ENCODE measurements at places on chromosomes 1 and 21.

DNA sequence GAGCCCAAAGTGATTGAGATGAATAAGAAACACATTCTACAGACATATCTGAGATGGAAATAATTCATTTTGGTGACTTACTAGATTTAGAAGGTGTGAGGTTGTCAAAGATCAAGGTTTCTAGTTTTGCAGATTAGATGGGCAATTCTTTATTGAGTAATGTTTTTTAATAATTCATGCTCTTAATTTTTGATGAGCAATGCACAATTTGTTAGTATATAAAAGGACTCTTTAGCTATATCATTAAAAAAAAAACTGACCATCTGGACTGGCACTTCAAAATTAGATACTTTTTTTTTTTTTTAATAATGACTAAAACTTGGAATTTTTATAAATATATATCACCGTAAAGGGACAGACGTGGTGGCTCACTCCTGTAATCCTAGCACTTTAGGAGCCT is 63.9 kb downstream of the FMN2 start:
- no peak for DNase-seq

GRCh38 chr1:82819234-82819633 is 1018.5 kb downstream of the ADGRL2 start:
- no peak for DNase-seq

GRCh38 chr21:34046917-34047316 is 26.5 kb upstream of the MRPS6 start:
- no peak for DNase-seq

GRCh38 chr21:26554365-26554764 is 18.7 kb downstream of the CYYR1 start:
- DNase-seq = no peak

DNA sequence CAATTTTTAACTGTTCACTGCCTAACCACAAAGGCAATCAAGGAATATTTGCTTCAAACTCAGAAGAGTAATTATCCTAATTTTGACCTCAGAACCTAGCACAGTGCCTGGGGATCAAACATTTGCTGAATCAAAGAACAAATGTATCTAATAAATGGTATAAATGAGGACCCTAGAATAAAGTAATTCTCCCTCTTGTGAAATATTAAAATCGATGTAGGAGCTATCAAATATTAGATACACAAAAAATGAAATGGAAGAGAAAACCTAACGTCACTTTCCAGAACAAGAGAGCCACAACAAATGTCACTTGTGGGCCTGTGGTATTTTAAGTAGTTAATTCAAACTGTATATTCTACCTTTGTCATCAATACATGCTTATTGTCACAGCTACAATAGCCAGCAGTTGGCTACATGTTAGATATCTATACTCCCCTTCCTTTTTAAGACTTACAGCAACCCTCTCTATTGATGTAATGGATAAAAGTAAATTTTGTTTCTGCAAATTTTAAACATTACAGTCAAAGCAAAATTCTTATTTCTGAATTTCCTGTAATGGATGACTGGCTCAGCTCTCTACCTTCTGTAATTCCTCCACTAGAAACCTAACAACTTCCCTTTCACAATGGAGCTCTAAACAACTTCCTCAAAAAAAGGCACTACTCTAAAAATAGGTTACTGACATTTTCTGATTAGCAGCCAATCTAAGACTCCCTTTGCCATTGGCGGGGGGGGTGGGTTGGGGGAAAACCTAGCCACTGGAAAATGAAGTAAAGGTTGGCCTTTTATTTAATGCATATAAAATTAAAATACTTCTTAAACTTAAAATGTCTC is 37.6 kb downstream of the PUM1 start:
- DNase-seq = no peak

GRCh38 chr1:243841507-243841906 is 8.5 kb downstream of the AKT3 start:
- no peak for DNase-seq

DNA sequence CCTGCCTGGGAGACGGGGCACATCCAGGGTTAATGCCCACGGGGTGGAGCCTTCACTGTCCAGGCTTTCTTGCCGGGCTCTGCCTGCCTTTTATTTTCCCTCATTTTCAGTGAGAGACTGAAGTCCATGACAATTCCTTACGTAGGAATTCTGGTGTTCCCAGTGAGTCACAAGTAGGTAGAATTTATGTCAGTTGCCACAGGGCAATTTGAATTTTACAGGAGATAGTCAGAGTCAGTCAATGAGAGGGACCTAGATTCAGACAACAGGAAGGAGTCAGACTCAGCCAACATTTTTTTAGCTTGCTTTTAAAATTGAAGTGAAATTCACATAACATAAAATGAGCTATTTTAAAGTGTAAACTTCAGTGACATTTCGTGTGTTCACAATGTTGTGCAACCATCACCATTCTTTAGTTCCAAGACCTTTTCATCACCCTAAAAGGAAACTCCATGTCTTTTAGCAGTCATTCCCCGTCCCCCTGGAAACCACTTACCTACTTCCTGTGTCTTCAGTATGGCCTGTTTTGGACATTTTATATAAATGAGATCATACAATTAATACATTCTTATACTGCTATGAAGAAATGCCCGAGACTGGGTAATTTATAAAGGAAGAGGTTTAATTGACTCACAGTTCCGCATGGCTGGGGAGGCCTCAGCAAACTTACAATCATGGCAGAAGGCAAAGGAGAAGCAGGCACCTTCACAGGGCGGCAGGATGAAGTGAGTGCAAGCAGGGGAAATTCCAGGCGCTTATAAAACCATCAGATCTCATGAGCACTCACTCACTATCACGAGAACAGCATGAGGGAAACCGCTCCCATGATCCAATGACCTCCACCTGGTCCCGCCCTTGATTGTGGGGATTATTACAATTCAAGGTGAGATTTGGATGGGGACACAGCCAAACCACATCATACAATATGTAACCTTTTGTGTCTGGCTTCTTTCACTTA is 14.6 kb downstream of the AJAP1 start:
- no peak for DNase-seq

DNA sequence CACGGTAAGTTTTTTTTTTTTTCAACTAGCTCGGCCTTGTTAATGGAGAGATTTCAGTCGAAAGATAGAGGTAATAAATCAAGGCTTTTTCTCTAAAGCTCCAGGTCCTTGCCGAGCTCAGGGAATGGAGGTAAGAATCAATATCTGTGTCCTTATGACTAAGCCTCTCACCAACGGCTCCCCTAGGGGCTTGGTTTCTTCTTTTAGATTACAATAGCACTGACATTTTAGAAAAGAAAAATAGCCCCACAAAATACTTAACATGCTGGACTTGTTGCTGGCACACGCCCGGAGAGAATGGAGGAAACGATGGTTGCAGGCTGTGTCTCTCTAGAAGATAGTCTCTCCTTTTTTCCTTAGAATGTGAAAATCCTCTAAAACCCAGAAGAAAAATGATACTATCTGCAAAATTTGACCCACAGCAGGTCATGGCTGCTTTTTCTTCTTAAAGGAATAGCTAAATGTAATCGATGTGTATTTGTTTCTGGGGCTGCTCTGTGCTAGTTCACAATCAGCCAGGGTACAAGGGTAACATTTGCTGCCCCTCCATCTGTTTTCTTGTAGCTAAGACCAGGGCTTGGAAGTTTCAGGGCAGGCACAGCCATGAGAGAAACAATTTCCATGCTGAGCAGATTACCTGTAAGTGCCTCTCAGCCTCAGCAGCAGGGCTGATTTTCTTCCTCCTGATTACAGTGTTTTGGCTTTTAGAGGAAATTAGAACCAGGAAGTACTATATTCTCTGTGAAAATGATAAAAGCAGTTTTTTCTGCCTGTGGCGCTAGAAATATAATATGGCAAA is 86.2 kb upstream of the GNG12 start:
- no peak for DNase-seq

DNA sequence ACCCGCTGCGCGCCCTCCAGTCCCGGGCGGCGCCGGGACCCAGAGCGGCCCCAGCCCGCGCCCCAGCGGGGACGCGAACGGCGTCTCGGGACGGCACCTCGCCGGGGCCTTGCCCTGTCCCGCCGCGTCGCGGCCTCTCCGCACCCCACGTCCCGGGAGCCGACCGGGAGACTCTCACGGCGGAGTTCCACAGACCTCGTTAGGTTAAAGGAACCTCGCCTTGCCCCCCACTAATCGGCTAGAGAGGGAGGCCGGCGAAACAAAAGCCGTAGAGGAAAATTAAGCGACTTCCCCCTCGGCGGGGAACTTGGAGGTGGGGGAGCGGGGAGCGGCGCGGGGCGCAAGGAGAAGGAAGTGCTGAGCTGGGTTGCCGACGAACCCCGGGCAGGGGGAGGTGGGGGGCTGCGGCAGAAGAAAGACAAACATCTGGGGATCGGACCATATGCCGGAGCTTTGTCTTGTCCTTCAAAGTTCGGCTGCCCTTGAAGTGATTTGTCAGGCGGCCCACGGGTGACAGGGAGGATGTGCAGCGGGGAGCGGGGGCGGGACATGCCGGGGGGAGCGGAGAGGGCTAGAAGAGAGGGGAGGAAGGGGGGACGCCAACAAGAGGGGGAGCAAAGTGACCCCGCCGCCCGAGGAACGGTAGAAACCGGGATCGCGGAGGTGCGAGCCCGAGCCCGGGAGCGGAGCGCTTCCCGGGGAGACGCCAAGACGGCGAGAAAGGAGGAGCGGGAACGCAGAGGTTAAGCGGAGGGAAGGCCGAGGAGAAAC is 120.0 kb upstream of the RRP15 start:
- DNase-seq = no peak

DNA sequence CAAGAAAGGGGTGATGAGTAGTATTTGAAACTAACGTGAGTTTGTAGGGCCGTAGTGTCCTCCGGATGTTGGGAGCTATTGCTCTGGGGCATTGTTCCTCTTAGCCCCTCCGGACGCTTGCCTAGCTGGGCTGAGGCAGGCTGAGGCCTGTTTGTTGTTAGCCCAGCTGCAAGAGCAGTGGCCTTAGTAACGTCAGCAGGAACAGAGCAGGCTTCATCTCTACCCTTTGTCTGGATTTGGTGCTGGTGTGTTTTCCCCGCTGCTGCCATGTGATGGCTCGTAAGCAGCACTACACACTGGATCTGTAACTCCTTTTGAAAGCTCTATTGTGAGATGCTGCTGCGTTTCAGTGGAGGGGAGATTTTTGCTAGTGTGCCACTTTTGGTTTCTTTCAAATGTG is 57.6 kb downstream of the DNM3 start:
- no peak for DNase-seq

DNA sequence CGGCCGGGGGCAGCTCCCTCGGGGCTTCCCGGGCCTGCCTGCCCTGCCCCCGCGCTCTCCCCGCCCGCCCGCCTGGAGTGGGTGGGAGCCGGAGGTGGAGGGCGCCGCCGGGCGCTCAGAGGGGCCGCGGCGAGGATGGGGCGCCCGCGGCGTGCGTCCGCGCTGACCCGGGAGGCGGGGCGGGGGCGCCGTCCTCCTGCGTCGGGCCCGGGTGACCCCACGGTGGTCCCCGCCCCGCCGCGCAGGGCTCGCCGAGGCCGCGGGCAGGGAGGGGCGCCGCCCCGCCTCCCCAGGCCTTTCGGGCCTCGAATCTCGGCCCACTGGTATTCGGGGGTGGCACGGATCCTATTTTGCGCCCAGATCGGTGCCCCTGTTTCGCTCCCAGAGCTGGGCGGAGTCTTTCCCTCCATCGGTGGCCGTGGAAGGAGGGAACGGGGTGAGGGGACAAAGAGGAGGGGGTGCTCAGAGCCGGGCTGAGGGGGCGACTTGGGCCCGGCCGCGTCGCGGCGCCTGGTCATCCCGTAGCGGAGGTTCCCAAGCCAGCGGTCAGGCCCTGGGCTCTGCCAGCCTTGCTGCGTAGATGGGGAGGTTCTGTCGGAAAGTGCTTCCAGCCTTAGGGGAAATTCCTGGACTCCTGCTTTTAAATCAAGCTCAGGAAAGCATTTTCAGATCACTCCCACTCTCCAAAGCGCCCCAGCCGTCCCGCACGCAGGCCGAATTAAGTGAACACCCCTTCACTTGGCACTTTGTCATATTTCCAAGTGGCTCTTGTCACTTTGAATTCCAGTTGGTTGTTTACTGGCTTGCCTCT is 545 bp downstream of the PATJ start:
- DNase-seq = no peak

DNA sequence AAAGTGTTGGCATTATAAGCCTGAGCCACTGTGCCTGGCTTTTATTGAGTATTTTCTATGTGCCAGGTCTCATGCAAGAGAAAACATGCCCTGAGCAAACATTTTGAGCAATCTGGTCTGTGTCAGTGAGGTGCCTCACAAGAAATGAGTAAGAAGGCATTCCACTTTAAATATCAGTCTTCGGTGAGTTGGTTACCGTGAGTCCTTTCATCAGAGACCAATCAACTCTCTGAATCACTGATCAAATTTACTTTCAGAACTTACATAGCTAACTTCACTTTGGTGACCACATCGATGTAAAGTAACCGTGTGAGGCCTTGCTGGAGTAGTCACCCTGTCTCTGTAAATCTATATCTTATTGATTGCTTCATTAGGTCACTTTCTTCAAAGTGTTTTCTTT is 14.3 kb upstream of the DDX59 start:
- DNase-seq = no peak

- no peak for DNase-seq
These were observed 1.2 kb downstream of the FMO5 start for GRCh38 chr1:147223740-147224615.

DNA sequence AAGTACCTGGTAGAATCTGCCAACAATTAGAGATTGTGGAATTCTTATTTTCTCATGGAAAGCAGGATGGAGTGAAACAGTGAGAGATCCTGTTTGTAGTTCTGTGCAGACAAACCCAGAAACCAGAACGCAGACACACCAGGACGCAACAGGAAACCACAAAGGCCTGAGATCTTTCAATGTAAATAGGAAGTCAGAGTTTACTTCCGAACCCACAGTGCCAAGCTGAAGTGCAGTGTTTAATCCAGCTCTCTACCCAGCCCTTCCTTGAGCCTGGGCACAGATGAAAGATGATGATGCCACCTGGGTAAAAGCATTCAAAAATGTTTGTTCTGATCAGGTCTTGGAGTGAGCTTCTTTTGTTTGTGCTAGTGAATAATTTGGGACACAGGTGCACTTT is 244.2 kb upstream of the HOOK1 start:
- DNase-seq = no peak

DNA sequence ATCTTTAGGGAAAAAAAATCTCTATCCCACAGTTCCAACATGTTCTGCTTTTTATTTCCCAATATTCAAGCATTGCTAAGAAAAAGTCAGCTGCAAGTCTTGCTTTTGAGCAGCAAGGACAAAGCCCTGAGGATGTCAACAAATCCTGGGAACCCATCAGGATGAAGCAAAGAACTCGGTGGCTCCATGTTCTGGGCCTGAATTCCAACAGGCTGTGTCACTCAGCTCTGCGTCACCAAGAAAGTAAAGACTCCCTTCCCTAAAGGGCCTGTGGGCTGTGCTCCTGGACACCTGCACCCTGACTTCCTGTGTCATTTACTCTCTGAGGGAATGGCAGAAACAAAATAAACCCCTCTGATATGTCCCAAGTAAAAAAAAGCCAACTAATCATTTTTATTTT is 95.5 kb downstream of the TIAM1 start:
- no peak for DNase-seq

DNA sequence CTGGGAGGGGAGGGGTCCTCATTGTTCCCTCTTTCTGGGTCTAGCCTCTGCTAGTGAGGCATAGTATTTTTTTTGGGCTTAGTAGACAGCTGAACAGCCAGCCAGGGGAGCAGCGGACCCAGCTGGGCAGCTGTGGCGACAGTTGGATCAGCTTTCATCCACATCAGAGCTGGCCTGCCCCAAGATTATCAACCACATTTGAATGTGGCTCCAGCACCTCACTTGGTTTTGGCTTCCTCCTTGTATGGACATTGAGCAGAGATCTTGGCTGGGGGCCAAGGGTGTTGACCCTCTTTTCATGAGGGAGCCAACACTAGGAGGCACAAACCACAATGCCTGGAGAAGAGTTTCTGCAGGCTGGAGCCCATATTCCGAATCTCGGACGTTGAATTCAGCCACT is 25.0 kb downstream of the WNT4 start:
- DNase-seq = no peak
